ENCODE measurements at places on chromosomes 7 and 10. TPM values are rescaled to one million over a fixed set of nuclear protein-coding genes. Genes with fewer than 3 reads are reported as not detected.

Gene KAT6B
- total RNA-seq = 24.2 TPM

Gene CPN1
- total RNA-seq = not detected

Gene SLC18A3
- not detected for total RNA-seq

Gene AMPH
- not detected for total RNA-seq

Gene IQUB
- total RNA-seq = not detected

Gene NACAD
- not detected for total RNA-seq

Gene CLDN4
- total RNA-seq = 2.8 TPM

Gene WNT8B
- total RNA-seq = 0.44 TPM

Gene ADGRA1
- total RNA-seq = not detected

Gene GNAT3
- not detected for total RNA-seq

Data from G401 (cell line).